ENCODE measurements at places on chromosomes 4 and X. TPM values are rescaled to one million over a fixed set of nuclear protein-coding genes. Genes with fewer than 3 reads are reported as not detected.

The GAGE2A gene
- not detected for total RNA-seq

The P2RY10 gene
- total RNA-seq, result not detected

The ADH6 gene
- total RNA-seq, result not detected

The PAGE2B gene
- not detected for total RNA-seq

The PRKX gene
- total RNA-seq, result 12.2 TPM

The CYBB gene
- 0.60 TPM for total RNA-seq

The BEND4 gene
- 2.7 TPM for total RNA-seq

The FDCSP gene
- total RNA-seq, result not detected

The OTUD6A gene
- not detected for total RNA-seq

The STATH gene
- not detected for total RNA-seq

The WWC2 gene
- total RNA-seq, result 14.3 TPM

The PTCHD1 gene
- 0.92 TPM for total RNA-seq

The VSIG4 gene
- not detected for total RNA-seq

The USP53 gene
- 28.1 TPM for total RNA-seq

The PCDH7 gene
- total RNA-seq, result 206 TPM

The ABLIM2 gene
- 5.8 TPM for total RNA-seq

The POF1B gene
- 0.12 TPM for total RNA-seq

The KLHL5 gene
- 17.3 TPM for total RNA-seq

The ADAM29 gene
- total RNA-seq, result not detected

The ZCCHC13 gene
- total RNA-seq, result not detected

The ADH1A gene
- not detected for total RNA-seq

The ADGRG2 gene
- 1.6 TPM for total RNA-seq

The DKK2 gene
- 0.06 TPM for total RNA-seq

The CPLX1 gene
- 0.92 TPM for total RNA-seq

The MTNR1A gene
- total RNA-seq, result 0.60 TPM

The FGB gene
- 1.9 TPM for total RNA-seq

The HDX gene
- total RNA-seq, result 2.7 TPM

The HGFAC gene
- total RNA-seq, result 2.3 TPM

The SULT1E1 gene
- not detected for total RNA-seq

The SLC4A4 gene
- 14.9 TPM for total RNA-seq

The INTS6L gene
- 49.3 TPM for total RNA-seq

The MPP1 gene
- 22.5 TPM for total RNA-seq

The ELK1 gene
- total RNA-seq, result 36.6 TPM

The ZNF330 gene
- 60.1 TPM for total RNA-seq

The CACNA1F gene
- total RNA-seq, result 1.0 TPM

The GIMD1 gene
- total RNA-seq, result not detected

The KANTR gene
- 5.8 TPM for total RNA-seq

The SGMS2 gene
- 3.3 TPM for total RNA-seq

The DMD gene
- total RNA-seq, result 41.3 TPM

The SULT1B1 gene
- not detected for total RNA-seq

The FAT1 gene
- total RNA-seq, result 82.3 TPM

The FHDC1 gene
- 0.18 TPM for total RNA-seq
